ENCODE measurements at places on chromosomes 3 and 15.

- no peak for DNase-seq
These were observed 584.8 kb downstream of the DIPK2A start for GRCh38 chr3:144556392-144556791.

DNA sequence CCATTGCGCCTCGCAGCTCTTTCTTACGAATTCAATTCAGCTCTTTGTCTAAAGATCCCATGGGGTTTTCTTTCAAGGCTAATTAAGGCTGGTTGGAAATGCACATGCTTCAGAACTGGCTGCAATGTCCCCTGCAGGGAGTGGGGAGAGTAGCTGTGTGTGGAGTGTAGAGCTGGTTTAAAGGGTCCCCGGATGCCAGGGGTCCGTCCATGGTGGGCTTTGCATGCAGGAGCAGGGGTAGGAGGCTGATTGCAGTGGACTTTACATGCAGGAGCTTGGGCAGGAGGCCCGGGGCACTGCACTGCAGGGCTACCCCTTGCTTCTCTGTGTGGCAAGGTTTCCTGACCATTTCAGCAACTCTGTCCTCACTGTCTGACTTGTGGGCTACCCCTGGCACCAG is 261.6 kb upstream of the LYSMD4 start:
- DNase-seq: no peak

DNA sequence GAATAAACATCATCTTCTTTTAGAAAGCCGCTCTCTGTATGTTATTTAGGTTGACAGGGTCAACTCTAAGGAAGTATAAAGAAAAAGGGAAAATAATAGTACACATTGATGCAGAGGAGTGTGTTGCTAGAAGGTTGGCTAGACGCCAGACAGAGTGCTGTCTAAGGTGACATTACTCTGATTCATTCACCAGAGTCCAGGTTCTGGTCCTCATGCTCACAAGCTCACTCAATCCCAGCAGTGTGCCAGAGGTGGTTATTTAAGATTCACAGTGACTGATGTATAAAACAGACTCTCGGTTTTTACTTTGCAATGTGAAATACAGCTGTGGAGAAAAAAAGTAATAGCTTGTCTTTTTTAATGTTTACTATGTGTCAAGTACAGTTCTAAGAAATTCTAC is 1.7 kb downstream of the CFAP44 start:
- no peak for DNase-seq

DNA sequence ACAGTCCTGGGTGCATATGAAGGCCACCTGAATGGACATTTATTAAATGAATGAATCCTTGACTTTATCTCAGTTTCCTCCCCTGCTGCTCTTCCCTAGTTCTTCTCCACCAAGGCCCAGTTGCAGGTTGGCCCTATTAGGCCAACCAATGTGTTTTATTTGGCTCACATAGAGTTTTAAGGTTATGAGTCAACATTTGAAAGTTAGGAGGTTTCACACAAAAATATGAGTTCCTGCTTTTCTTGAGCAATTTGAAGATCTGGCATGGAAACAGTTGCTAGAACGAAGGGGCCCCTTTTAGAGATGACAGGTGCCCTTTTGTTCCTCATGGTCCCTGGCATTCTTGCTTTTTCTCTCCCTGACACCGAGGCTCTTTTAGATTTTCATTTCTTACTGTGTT is 83.0 kb upstream of the PDZRN3 start:
- no peak for DNase-seq

- no peak for DNase-seq
These were observed 148.5 kb downstream of the OTOL1 start for GRCh38 chr3:161644891-161645635.

DNA sequence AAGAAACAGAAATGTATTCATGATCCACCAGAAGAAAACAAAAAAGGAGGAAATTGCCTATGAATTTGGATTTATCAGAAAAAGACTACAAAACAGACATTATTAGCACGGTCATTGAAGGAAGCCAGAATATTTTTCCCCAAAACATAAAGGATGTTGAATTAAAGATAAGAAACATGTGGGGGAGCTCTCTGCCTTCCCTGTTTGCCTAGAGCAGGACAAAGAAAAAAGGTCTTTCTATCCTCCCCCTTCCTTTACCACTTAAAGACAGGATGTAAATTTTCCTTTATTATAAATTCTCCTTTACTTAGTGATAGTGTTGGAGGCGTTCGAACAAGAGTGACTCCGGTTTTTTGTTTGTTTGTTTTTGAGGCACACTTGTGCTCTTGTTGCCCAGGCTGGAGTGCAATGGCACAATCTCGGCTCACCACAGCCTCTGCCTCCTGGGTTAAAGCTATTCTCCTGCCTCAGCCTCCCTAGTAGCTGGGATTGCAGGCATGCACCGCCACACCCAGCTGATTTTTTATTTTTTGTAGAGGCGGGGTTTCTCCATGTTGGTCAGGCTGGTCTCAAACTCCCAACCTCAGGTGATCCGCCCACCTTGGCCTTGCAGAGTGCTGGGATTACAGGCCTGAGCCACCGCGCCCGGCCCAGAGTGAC is 14.9 kb upstream of the RPN1 start:
- DNase-seq: peak; percentile 25

DNA sequence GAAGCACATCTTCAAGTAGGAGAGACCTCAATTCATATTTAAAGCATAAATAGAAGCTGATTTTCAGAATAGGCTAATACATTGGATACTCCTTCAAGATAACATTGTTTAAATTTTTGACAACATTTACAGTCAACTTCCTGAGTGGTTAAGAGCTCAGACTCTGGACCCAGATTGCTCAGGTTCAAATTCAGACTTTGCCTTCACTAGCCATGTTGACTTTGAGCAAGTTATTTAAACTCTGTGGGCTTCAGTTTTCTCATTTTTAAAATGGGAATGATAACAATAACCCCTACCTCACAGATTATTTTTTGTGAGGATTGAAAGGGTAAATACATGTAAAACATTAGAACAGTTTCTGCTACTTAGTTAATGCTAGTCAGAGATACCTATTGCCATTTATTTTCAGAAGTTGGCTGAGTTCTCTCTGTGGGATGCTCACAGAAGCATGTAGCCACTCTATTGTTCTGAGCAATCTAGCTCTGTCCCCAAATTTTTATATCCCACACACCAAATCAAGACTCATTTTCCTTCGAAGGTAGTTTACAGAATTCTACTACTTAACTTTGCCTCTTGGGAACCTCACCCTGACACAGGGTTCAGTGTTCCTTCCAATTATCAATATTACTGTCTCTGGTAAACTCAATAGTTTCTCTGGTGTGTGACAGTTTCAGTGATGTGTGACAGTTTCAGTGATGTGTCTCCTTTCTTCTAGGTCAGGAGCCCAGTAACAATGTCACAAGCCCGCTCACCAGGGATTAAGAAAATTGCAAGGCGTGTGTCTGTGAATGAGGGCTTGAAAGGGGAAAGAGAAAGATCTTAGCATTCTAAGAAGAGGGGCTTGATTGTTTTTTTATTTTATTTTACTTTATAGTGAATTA is 79.4 kb upstream of the OSTN start:
- no peak for DNase-seq

DNA sequence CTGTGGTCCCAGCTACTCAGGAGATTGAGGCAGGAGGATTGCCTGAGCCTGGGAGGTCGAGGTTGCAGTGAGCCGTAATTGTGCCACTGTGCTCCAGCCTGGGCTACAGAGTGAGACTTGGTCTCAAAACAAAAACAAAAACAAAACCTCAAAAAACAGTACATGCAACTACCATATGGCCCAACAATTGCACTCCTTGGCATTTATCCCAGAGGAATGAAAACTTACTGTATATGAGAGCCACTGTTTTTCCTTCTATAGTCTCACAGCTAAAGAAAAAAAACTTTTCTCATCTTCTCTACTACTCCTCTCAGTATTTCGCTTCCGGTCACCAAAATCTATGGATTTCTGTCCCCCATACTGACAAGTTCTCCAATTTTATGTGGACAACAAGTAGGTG is 84.3 kb downstream of the FLNB start:
- DNase-seq: no peak

GRCh38 chr15:84937144-84937543 is 44.5 kb upstream of the PDE8A start:
- no peak for DNase-seq

GRCh38 chr15:58742022-58742813 is 7.3 kb downstream of the ADAM10 start:
- no peak for DNase-seq

DNA sequence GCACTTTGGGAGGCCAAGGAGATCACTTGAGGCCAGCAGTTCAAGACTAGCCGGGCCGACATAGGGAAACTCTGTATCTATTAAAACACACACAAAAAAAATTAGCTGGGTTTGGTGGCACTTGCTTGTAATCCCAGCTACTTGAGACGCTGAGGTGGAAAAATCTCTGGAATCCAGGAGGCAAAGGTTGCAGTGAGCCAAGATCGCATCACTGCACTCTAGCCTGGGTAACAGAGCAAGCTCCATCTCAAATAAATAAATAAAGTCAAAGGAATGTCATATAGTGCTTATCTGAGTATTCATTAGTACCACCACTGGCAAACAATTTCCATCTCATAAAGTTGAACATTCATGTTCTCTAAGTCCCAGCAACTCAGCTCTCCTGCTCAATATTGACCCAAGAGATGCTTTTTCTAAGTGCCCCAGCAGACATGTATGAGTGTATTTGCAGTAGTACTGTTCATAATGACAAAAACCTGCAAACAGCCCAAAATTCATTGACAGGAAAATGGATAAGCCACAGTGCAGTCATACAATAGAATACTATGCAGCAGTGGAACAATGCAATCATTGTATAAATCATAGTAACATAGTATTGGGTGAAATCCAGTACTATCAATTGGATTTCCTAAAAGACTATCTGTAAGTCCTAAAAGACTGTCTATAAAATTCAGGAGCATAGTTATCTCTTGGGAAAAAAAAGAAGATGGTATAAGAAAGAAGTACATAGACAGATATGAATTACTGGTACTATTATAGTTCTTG is 751.5 kb upstream of the LMCD1 start:
- no peak for DNase-seq

DNA sequence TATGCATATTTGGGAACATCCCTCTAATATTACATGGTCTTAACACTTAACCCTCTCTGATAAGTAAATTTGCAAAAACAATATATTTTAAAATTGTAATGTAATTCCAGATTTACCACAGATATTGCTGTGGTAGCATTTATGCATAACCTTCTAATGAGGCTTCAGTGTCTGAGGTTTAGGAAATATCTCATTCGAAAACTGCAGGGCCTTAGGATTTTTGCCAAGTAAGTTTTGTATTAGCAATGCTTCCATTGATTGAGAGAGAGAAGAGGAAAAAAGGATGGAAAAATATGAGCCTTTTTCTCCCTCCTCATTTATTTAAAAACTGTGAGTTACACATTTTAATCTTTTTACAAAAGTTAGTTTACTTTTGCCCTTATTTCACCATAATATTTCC is 294.6 kb downstream of the EPHA3 start:
- no peak for DNase-seq

GRCh38 chr3:141735176-141735575 is 2.9 kb upstream of the RNF7 start:
- no peak for DNase-seq

GRCh38 chr3:97975466-97975865 is 3.2 kb upstream of the RIOX2 start:
- DNase-seq: no peak

- no peak for DNase-seq
These were observed 220.9 kb upstream of the SUCLG2 start for GRCh38 chr3:67875338-67875737.

DNA sequence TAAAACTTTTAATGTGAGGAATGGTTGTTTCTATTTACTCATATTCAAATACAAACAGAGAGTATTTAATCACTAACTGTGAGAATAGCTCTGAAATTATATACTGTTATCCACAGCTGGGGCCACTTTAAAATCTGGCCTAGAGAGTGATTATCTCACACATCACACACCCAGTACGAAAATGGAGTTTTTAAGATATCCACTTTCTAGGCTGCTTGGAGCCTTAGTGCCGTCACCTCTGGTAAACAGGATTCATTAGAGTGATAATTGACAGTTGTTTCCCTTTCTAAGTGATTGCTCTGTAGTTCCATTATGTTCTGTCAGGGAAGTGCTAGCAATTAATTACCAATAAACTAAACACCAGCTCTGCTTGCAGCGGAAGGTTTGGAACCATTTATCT is 942.4 kb downstream of the FHIT start:
- no peak for DNase-seq

DNA sequence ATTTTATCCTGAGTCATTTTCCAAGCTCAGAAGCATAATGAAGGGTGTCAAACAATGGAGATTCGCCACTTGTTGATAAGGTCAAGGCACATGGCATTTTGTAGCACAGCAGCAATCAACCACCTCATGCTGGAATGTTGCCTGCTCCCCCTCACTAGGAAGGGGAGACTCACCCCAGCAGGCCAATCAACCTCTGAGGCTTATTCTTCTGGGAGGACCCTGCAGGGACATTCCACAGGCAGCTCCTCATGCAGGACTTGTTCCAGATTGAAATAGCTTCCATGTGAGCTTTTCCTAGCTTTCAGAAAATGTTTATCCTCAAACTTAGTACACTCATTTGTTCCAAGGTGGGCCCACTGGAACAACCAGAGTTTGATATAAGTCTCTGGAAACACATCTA is 77.6 kb downstream of the SSR3 start:
- no peak for DNase-seq

GRCh38 chr15:95503107-95503506 is 827.4 kb upstream of the NR2F2 start:
- DNase-seq: no peak

DNA sequence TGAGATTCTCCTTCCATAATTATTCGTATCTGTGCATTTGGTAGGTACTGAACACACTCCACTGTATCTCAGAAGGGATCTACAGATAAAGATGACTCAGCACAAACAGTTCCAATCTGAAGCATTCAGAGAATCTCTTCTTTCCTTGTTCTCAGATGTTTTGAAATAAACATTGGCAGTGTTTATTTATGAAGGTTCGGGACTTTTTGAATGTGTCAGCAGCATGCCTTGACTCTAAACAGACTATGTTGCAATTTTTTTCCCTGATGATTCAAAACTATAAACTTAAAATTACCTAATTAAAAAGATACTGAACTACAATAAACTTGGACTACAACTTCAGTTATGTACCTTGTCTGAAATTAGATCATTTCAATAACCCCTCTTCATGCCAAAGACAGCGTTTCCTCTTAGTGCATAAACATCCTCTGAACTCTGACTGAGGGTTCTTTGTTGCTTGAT is 612.9 kb upstream of the TBL1XR1 start:
- no peak for DNase-seq

- peak; percentile 39 for DNase-seq
These were observed 139.7 kb upstream of the CFAP20DC start for GRCh38 chr3:59189526-59189925.

DNA sequence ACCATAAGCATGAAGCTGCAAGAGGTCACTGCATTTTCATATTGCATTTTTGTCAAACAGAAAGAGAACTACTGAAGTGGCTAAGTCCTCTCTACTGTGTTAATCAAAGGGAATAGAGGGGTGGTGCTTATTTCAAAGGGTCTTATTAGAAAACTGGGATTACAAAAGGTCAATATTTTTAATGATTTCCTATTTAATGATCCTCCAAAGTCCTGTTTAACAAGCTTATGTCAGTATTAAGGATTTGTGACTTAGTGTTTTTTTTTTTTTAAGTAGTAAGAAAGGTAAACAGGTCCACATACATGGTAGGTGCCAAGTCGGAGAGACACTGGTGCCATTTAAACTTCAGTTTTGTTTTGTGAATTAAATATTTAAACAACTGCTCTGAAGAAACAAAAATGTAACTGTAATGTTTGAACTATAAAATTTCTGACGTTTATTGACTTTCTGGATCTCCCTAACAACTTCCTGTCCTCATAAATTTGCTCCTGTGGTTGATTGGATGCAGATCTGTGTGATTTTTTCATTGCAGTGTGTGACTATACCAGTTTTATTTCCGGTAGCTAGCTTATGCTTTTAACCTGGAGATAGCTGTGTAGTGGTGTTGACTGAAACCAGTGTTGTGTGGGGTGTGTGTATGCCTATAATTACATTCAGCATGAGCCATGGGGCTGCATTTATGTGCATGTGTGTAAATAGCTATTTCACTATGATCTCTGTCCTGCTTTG is 8.6 kb upstream of the CACNA1D start:
- no peak for DNase-seq
